Muscle of leg (tissue), 16 donors: ENCODE measurements at places on chromosomes 5 and 9. TPM values are rescaled to one million over a fixed set of nuclear protein-coding genes. Genes with fewer than 3 reads are reported as not detected.

The MSMP gene
- total RNA-seq, result 0.18 TPM

The GNA14 gene
- total RNA-seq, result 2.1 TPM

The CER1 gene
- total RNA-seq, result 0.22 TPM

The GARIN3 gene
- total RNA-seq, result not detected

DNA sequence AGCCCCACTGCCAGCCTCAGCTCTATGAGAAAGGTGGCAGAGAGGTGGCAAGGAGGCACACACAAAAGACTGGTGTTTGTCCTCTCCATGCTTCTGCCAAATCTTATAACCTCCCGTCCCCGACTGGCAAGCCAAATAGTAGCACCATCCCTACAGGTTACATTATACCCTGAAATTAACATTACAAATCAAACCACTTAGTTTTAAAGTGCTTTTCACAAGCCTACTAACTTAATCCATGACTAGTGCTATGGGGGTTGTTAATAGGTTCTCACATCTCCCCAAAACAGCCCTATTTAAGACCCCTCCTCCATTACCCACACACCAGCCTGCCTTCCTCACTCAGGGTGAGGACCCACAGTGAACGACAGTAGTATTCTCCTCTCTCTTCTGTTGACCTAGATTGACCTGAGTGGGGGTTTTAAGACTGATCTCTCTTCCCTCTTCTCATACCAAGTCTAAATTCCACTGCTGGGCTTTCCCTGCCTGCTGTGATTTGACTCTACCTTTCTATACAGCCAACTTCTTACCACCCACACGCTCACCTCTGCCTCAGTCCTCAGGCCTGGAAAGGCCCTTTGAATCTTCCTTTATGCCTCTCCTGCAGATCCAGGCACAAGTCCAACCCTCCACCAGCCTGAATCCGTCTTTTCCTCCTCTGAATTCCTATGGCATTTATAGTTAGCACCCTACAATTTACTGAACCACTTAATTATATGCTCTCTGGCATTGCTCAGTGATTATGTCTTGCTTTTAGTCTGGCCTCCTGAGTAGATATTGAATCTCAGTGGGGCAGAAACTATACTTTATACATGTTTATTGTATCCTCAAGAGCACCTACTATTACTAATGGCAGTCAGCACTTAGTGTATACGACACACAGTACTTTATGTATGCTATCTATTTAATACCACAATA, 116.1 kb downstream of the TMEM174 start:
- no peak for DNase-seq
